HCT116 (cell line): ENCODE measurements at places on chromosomes 11 and 22.

- DNase-seq, result no peak
Measured at GRCh38 chr11:115759622-115760460, 255.6 kb upstream of the CADM1 start.

- DNase-seq, result no peak
Measured at GRCh38 chr11:59425131-59425530, 1.1 kb downstream of the OR5A2 start.

GRCh38 chr22:24315367-24315966 lies 44.8 kb downstream of the SPECC1L start:
- no peak for DNase-seq

DNA sequence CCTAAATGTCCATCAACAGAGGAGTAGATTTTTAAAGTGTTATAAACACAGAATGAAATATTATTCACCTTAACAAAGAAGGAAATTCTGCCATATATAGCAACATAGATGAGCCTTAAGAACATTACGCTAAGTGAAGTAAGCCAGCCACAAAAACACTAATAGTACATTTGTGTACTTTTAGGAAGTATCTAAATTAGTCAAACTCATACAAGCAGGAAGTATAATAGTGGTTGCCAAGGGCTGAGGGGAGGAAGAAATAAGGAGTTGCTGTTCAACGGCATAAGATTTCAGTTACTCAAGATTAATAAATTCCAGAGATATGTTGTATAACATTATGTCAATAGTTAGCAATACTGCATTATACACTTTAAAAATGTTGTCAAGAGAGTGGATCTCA lies 181.7 kb upstream of the ZC3H12C start:
- DNase-seq, result no peak

- no peak for DNase-seq
Measured at GRCh38 chr22:41230401-41230785, 10.3 kb downstream of the CHADL start.

- no peak for DNase-seq
Measured at GRCh38 chr11:76397383-76397782, 16.3 kb downstream of the GVQW3 start.

- DNase-seq, result no peak
Measured at GRCh38 chr11:15837901-15838489, 518.4 kb downstream of the SOX6 start.
